Muscle of arm (tissue), 14 donors: ENCODE measurements at places on chromosomes 2 and 18. TPM values are rescaled to one million over a fixed set of nuclear protein-coding genes. Genes with fewer than 3 reads are reported as not detected.

BIRC6 gene
- 49.9 TPM for polyA plus RNA-seq

CFAP221 gene
- polyA plus RNA-seq: 1.2 TPM

GALNT3 gene
- polyA plus RNA-seq: 1.5 TPM

PSTPIP2 gene
- not detected for polyA plus RNA-seq

GPR75 gene
- 0.84 TPM for polyA plus RNA-seq

ITGB6 gene
- polyA plus RNA-seq: 47.9 TPM

CHRND gene
- 177 TPM for polyA plus RNA-seq

CHRNG gene
- polyA plus RNA-seq: 81.6 TPM

REEP1 gene
- polyA plus RNA-seq: 76.7 TPM

DCAF17 gene
- polyA plus RNA-seq: 14.4 TPM

DUSP19 gene
- 2.2 TPM for polyA plus RNA-seq

FOXI3 gene
- polyA plus RNA-seq: not detected

KLHL14 gene
- 0.09 TPM for polyA plus RNA-seq

SCYGR2 gene
- not detected for polyA plus RNA-seq

KIAA2012 gene
- 0.81 TPM for polyA plus RNA-seq

- no peak for DNase-seq
Measured at GRCh38 chr2:233917116-233917515, at the start of gene TRPM8. TRPM8 (plus strand) TSS chr2:233917373; CDS start chr2:233926538, 9,165 bp downstream.

GRCh38 chr18:23553887-23554286 lies 32.4 kb downstream of the NPC1 start:
- DNase-seq: no peak

- no peak for DNase-seq
Measured at GRCh38 chr2:58466804-58467203, 225.7 kb upstream of the FANCL start.

DNA sequence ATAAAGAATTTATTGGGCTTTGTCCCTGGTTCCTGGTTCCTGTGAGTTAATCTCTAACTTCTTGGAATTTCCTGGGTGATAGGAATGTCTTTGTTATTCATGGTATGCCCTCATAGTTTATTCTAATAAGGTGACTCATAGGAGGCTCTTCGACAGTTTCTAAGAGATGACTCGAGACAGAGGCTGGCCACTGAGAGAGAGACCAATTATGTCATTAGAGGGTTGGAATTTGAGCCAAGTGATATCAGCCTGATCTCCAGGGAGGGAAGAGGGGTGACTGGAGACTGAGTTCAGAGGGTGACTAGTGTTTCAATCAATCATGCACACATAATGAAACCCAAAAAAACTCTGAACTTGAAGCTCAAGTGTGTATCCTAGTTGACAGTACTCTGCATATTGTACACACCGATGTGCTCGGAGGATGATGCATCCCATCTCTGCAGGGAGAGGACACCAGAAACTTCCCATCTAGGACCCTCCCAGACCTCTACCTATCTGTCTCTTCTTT lies 185.7 kb downstream of the MTCL1 start:
- no peak for DNase-seq

DNA sequence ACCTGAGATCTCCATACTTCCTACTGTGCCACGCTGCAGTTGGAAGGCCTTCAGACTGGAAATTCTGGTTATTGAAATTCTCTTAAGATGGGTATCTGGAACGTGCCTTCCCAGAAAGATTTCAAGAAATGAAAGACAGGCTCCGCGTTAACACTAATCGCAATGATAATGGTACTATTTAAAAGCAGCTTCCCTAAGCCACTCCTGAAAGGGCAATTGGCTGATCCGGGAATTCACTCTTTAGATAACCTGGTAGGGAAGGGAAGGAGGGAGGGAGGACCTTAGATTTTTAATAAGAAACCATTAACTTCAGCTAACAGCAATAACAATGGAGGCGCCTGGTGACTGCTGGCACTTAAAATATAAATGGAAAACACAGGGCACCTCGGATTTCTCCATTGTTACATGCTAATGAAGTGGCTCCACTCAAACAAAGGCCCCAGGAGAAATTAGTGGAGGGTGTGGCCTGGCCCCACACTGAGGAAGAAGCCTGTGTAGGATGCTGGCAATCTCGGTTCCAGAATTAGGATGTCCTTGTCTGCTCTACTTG lies 22.5 kb upstream of the MTA3 start:
- no peak for DNase-seq

DNA sequence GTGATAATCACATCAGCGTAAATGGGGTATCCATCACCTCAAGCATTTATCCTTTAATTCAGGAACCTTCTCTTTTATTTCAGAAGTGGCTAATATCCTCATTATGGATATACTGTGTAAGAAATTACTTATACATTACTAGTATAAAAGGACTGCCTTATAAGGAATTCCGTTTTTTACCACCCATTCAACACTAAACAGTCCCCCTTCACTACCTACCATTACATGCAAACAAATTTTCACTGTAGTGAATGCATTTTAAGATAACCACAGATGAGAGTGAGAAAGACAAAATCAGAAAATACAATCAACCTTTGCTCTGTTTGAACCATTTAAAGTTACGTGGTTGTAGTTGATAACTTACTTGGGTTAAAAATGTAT lies 551.2 kb downstream of the RNF144A start:
- DNase-seq: no peak

- DNase-seq: no peak
Measured at GRCh38 chr2:25402477-25402876, 60.8 kb upstream of the DNMT3A start.

DNA sequence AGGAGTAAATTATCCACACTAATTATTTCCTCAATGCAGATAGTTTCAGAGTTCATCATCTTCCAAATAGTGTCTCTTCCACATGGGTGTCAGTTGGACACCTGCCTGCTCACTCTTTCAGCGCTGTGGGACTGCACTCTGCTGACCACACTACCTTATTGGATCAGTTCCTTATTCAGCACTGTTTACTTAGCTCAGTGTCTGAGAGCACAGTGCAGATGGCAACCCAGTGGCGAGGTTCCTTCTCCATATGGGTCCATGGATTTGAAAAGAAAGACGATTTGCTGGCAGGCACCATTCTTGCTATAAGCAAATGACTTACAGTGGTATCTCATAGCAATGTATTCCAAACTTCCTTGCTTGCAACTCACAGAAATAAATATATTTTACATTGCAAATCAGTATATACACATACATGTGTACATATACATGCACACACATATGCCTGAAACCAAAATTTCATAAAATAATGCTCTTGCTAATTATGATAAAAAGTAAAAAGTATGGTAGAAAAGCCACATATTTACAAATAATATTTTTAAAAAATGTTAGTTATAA lies 354.8 kb downstream of the INSIG2 start:
- DNase-seq: no peak

GRCh38 chr18:13658436-13659204 lies 67.7 kb downstream of the FAM210A start:
- DNase-seq: no peak

DNA sequence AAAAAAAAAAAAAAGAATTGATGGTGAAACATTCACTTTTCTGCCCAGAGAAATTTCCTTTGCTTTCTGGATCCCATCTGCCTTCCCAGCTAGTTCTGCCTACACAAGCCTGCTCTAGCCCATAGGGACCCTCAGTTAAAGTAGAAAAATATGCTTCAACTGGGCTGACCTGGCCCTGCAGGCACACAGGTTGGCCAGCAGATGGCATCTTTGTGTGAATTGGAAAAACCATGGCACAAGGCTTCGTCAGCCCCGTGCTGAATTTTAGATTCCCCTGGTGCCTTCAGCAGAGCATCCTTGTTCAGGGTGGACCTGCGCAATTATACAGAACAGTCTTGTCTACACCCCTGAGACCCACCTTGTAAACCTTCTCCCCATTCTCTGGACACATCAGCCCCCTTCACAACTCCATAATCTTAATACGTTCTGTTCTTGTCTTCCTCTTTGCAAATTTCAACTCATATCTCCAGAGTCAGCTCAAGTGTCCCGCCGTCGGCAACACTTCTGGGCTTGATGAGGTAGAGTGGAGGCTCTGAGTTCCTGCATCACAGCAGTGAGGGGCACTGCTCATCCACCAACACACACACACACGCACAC lies 114.5 kb downstream of the INSIG2 start:
- DNase-seq: peak; percentile 52

- DNase-seq: no peak
Measured at GRCh38 chr2:121570036-121570666, 39.5 kb downstream of the RNU4ATAC start.

GRCh38 chr2:180604077-180604476 lies 376.3 kb upstream of the UBE2E3 start:
- DNase-seq: no peak

- no peak for DNase-seq
Measured at GRCh38 chr2:58734365-58734764, 493.2 kb upstream of the FANCL start.

DNA sequence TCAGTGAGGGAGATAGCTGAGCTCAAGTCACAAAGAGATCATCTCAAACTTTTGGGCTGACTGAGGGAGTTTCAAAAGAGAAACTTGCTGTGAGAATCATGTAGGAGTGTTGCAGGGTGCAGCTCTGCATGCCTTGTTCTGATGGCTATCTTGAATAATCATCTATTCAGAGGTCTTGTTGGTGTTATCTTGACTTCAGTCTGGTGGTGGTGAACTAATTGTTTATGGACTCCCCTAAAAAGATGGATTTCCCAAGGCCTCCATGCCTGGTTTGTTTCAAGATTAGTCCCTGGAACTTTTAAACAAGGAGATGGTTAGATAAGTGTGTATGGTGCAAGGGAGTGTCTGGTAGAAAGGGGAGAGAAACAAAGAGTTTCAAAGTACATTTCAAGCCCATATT lies 29.8 kb downstream of the SLC39A6 start:
- DNase-seq: no peak

GRCh38 chr2:68152681-68153347 lies 4.9 kb upstream of the PNO1 start:
- DNase-seq: no peak

DNA sequence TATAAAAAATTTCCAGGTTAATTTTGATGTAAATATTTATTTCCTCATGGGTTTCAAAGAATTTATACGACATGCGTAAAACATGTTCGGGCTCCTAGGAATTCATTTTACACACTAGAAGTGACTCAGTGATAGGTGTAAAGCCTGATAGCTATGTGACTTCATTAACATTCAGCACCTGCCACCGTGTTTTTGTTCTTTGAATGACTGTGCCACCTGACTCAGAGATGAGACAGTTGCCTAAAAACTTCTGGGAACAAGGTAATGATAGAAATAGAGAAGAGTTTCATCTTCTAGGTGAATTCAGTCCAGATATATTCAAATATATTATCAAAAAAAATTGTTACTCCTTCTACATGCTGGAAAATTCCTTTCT lies 10.0 kb downstream of the IL1R2 start:
- DNase-seq: no peak

GRCh38 chr2:30030361-30030760 lies 109.0 kb upstream of the ALK start:
- DNase-seq: no peak

DNA sequence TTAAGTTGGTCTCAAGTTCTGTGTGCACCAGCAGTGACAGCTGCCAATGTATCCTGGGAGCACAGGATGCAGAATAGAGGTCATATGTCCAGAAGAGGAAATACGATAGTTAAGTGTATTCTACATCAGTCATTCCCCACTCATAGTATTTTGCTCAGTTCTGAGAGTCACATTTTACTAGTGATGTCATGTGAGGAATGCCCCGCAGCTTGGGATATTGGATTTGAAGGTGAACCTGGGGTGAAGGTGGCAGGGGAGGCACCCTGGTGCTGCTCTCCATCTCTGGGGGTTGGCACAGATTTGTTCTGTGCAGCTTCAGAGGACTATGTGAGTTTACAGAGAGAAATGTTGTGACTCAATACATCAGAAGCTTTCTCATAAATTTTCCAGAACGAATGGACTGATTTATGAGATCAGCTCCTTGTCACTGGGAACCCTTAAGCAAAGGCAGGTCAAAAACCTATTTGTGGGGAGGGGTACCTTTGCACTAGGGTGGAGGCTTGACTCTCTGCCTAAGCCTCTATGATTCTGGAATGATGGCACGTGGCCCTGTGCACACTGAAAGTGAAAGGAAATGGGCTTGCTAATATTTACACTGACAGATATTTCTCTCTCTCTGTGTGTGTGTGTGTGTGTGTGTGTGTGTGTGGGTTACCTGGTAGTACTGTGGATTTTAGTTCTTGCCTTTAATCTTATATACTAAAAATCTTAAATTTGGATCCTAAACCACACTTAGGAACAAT lies 95.9 kb downstream of the NEB start:
- DNase-seq: no peak

DNA sequence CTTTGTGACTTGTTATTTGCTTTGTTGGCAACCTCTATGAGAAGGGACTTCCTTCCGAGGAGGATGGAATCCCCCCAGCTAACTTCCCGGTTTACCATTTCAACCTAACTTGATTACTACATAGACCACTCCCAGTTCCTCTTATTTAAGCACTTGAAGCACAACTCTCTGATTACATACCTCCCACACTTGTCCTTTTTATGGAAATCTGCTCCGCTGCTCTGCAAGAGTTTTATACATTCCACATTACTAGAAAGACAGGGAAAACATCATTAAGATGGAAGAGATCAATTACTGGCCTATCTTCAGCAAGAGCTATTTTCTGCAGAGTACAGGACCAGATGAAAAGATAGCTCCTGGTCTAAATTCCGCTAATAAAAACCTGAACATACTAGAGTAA lies 160.0 kb upstream of the PGAP1 start:
- DNase-seq: no peak

GRCh38 chr2:217538719-217539118 lies 464.1 kb downstream of the TNS1 start:
- DNase-seq: no peak

DNA sequence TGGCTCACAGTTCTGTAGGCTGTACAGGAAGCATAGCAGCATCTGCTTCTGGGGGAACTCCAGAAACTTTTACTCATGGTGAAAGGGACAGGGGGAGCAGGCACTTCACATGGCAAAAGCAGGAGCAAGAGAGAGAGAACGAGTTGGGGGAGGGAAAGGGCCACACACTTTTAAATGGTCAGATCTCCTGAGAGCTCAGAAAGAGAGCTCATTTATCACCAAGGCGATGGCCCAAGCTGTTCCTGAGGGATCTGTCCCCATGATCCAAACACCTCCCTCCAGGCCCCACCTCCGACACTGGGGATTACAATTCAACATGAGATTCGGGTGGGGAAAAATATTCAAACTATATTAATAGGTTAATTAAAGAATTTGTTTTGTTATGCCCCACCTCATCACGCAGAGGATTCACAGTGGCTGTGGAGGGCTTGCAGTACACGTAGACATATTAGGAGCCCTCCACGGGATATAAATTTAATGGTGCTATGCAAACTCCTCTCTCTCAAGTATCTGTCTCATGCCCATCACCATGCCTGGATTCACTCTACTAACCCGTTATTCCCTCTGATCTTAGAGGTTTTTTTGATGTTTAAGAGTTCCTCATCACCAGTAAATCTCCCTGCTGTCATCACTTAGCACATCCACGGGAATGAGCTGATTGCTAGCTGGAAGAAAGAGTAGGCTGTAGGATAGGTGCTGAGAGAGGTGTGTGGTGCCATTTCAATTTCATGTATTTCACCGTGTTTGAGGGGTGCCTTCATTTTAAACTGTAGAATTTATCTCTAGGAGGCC lies 84.5 kb upstream of the ARHGAP28 start:
- no peak for DNase-seq

DNA sequence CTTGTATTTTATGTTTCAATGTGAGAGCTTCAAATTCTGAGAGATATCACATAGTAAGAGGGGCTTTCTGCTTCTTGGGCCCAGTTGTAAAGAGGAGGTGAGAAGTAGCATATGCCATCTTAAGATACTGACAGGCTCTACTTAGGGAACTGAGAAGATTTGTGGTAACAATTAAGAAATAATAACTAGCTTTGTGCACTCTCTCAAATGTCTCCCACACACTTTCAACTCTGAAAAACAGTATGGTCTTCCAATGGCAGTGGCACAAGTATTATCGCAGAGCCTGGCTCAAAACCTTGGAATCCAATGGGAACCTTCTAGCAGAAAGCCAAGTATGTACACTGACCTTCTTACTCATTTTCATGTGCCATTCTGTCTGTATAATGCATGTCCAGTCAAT lies 80.3 kb upstream of the FAM237A start:
- DNase-seq: no peak
